ENCODE measurements at places on chromosomes 11 and 22.
A peak's percentile ranks its signal among the peaks of the same experiment; 100 is the strongest.

GRCh38 chr11:29682856-29683255 lies 334.0 kb downstream of the KCNA4 start:
- DNase-seq = no peak

DNA sequence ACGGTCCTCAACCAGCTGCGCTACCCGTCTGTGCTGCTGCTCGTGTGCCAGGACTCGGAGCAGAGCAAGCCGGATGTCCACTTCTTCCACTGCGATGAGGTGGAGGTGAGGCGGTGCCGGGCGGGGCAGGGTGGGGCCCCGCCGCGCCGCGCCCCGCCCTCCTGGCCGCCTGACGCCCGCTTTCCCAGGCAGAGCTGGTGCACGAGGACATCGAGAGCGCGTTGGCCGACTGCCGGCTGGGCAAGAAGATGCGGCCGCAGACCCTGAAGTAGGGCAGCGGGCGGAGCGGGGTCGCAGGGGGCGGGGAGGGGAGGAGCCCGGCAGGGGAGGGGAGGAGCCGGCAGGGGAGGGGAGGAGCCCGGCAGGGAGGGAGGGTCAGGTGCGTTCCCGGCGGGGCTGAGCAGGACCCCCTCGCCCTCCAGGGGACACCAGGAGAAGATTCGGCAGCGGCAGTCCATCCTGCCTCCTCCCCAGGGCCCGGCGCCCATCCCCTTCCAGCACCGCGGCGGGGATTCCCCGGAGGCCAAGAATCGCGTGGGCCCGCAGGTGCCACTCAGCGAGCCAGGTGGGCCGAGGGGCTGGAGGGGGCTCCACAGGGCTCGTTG lies 14.7 kb downstream of the EPS8L2 start:
- DNase-seq = peak; percentile 94

- no peak for DNase-seq
Observed at GRCh38 chr11:46122945-46123715, 1.9 kb upstream of the PHF21A start.

DNA sequence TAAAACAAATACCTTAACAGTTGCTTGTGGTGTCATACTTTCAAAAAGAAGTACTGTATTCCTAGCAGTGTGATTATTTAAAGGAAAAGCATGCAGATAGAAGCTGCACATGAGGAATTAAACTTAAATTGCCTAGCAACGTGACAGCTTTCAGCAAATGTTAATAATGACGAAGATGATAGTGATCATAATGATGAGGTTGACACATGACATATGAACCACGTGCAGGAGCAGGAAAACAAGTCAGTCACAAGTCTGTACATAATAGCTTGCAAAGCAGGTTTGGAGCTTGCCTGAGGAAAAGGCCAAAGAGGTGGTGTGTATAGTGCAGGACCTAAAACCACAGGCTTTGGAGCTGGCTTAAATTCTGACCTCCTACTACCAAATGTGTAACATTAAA lies 30.6 kb upstream of the PIK3C2A start:
- DNase-seq = no peak

DNA sequence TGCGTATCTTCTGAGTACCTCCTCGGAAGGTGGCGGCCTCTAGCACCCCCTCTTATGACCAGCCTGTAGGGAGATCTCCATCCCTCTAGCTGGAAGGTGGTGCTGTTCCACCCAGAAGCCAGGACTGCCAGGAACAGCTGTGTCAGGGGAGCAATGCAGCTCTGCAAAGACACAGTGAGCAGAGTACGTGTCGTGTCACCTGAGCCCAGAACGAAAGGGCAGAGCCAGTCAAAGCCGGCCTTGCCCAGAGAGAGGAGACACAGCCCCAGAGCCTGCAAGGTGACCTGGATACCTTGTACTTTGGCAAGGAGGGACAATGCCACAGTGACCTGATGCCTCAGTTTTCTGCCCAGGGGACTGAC lies 18.7 kb upstream of the IGSF9B start:
- no peak for DNase-seq

DNA sequence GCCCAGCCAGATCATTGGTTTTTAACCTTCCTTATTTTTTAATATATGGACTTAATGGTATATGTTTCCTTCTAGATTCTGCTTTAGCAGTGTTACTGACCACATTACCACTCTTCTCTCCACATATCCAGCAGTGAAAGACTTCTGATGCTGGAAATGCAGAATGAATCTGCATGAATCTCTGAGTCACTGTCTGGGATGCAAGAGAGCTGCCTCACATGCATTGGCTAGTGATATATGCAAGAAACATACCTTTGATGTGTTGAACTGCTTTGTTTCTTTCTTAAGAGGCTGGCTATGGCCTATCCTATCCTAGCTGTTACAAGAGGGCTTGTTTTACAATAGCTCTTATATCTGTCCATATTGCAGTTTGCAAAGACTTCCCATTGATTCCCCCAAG lies 16.6 kb upstream of the AMPD3 start:
- DNase-seq = no peak

- no peak for DNase-seq
Observed at GRCh38 chr22:30056015-30056414, 24.2 kb upstream of the HORMAD2 start.

GRCh38 chr22:21842946-21843345 lies 24.5 kb downstream of the MAPK1 start:
- no peak for DNase-seq

GRCh38 chr11:127493330-127494022 lies 492.9 kb upstream of the KIRREL3 start:
- DNase-seq = no peak

DNA sequence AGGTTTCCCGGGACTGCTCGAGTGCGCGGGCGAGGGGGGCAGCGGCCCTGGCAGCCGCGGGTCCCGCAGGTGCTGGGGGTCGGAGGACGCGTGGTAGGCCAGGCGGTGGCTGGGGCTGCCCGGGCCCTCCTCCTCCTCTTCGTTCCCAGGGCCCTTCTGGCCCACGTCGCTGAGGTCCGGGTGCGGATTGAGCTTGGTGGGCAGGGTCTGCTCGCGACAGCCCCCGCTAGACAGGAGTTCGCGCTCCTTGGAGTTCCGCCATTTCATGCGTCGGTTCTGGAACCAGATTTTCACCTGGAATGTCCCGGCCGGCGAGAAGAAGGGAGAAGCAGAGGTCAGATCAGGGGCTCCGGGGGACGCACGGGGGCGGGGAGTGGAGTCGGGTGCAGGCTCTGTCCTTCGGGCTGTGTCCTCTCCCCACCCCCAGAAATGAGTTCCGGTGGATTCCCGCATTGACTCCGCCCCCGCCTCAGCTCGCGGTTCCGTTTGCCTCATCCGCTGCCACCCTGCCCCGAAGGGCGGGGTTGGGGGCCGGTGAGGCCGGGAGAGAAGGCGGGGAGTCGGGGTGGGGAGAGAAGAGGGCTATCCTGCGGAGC lies 3.9 kb downstream of the DBX1 start:
- DNase-seq = peak; percentile 86

- no peak for DNase-seq
Observed at GRCh38 chr22:40423882-40424640, 53.7 kb downstream of the SGSM3 start.

GRCh38 chr22:39920134-39920743 lies 19.4 kb downstream of the GRAP2 start:
- no peak for DNase-seq

- no peak for DNase-seq
Observed at GRCh38 chr22:32788904-32789624, 12.4 kb upstream of the TIMP3 start.

DNA sequence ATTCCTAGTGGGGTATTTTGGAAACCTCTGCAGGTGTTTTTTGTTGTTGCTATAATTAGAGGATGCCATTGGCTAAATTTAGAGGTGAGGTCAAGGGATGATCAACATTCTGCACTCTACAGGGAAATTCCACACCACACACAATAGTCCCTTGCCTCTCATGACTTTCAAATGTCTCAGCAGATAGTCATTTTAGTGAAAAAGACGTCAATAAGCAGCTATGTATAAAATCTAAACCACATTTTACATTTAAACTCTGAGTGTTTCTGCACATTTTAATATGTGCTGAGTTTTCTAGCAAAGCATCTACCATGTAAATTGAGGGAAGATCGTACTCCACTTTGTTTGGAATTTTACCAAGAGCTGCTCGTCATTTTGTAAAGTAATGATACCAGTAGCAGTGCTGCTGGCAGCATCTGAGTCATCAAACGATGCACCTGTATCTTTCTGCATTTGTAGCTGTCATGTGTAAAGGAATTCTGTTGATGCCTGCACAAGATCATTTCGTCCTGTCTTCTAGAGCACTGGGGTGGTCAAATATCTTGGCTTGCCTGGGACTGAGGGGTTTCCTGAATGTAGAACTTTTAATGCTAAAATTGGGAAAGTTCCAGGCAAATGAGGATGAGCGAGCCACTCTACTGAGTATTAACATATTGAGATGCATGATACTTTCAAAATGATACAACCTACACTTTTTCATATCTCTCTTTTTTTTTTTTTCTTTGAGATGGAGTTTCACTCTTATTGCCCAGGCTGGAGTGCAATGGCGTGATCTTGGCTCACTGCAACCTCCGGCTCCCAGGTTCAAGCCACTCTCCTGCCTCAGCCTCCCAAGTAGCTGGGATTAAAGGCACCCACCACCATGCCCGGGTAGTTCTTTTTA lies 414.5 kb upstream of the SYN3 start:
- DNase-seq = no peak

DNA sequence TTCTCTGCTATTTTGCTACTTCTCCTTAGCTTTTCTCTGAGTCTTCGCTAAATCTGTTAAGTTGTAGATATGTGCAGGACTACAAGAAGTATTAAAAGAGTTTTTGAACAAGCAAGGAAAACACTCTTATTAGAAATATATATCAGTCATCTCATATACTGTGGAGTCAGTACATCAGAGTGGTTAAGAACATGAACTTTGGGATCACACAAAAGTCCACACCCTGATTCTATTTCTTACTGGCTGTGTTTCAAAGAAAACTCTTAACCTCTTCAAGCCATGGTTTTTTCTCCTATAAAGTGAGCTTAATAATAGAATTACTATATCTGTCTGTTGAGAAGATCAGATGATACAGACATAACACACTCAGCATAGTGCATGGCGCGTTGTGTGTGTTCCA lies 29.5 kb downstream of the MMP13 start:
- no peak for DNase-seq

- DNase-seq = no peak
Observed at GRCh38 chr11:57263351-57263750, 26.3 kb upstream of the APLNR start.

DNA sequence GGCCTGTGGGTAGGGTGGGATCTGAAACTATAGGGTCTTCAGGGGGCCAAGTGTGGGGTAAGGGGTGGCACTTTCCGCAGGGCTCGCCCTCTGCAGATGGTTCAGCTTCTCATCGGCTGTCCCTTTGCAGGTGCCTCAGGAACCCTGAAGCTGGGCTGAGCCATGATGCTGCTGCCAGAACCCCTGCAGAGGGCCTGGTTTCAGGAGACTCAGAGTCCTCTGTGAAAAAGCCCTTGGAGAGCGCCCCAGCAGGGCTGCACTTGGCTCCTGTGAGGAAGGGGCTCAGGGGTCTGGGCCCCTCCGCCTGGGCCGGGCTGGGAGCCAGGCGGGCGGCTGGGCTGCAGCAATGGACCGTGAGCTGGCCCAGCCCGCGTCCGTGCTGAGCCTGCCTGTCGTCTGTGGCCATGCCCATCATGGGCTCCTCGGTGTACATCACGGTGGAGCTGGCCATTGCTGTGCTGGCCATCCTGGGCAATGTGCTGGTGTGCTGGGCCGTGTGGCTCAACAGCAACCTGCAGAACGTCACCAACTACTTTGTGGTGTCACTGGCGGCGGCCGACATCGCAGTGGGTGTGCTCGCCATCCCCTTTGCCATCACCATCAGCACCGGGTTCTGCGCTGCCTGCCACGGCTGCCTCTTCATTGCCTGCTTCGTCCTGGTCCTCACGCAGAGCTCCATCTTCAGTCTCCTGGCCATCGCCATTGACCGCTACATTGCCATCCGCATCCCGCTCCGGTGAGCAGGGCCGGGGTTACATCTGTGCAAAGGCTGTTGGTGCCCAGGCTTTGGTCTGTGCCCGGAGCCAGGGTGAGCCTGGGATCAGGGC lies 5.8 kb downstream of the ADORA2A start:
- no peak for DNase-seq

GRCh38 chr11:19891022-19891421 lies 178.4 kb downstream of the NAV2 start:
- DNase-seq = no peak

GRCh38 chr22:17753401-17753989 lies 20.8 kb downstream of the BID start:
- no peak for DNase-seq

DNA sequence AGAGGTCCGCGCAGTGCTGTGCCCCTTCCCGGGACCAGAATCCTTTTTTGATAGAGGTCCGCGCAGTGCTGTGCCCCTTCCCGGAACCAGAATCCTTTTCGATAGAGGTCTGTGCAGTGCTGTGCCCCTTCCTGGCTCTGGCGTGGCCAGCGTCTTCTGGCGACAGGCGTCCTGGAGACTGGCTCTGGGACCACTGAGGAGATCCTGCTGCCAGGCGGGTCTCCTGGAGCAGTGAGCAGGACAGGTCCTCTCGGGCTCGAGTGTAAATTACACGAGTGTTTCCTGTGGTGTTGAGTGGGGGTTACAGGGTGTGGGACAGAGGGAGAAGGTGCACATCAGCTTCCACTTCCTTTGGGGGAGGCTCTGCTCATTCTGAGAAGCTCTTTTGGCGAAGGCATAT lies 98.1 kb downstream of the TBC1D22A start:
- no peak for DNase-seq

DNA sequence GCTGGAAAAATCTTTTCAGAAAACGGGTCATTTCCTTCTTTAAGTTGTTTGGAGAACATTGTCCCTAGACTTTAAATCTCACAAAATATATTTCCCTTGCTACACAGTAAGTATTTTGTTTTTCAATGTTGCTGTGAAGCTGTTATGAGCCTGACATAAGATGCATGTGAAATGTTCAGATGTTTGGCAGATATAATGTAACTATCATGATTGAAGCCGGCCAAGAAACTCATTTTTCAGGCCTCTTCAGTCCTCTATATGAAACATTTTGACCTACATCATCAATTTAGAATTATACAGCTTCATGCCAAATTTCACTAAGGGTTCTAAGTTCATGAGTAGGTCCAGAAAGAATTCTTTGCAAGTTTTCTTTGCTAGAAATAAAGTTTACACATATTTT lies 133.8 kb downstream of the JRKL start:
- no peak for DNase-seq

DNA sequence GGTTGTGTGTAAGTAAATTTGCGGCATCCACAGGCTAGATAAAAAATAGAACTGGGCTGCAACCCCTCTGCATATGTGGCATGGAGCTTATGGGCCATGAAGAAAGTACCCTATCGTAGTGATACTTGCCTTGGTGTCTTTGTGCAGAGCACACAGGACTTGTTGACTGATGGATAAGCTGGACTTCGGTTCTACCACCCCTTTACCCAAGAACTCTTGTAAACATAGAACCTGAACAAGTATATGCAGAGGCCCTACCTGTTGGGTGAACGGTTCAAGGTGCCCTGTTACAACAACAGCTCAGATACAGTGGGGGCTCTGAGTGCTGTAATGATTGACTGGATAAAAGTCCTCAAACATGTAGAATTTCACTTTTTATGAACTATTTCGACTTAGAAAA lies 3.0 kb upstream of the LGR4 start:
- no peak for DNase-seq

GRCh38 chr22:26564672-26565071 lies 25.3 kb downstream of the TPST2 start:
- no peak for DNase-seq
